Renal cortical epithelial cell (primary cell): ENCODE measurements at places on chromosomes 12 and 14.

DNA sequence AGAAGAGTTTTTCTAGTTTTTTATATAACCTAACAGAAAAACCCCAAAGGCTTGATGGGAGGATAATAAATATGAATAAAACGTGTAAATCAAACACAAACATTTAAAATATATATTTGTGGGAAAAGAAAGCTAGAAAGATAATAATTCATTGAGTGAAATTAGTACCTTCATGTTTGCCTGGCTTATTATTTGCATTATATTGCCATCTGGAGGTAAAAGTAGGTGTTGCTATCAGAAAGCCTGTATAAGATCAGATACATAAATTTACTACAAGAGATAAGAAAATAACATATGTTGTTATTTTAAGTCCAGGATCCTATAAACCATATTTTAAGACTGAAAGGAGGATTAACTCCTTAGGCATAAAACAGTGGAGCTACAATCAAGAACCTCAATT lies 77.7 kb downstream of the NTS start:
- peak; percentile 33 for DNase-seq

DNA sequence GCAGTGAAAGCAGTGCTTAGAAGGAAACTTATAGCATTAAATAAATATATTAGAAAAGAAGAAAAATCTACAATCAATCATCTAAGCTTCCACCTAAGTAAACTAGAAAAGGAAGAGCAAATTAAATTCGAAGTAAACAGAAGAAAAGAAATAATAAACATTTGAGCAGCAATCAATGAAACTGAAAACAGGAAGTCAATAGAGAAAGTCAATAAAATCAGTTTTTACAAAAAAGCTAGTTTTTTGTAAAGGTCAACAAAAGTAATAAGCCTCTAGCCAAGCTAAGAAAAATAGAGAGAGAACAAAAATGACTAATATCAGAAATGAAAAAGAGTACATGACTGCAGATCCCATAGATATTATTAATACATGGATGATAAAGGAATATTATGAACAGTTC lies 34.2 kb upstream of the KTN1 start:
- DNase-seq, result no peak

DNA sequence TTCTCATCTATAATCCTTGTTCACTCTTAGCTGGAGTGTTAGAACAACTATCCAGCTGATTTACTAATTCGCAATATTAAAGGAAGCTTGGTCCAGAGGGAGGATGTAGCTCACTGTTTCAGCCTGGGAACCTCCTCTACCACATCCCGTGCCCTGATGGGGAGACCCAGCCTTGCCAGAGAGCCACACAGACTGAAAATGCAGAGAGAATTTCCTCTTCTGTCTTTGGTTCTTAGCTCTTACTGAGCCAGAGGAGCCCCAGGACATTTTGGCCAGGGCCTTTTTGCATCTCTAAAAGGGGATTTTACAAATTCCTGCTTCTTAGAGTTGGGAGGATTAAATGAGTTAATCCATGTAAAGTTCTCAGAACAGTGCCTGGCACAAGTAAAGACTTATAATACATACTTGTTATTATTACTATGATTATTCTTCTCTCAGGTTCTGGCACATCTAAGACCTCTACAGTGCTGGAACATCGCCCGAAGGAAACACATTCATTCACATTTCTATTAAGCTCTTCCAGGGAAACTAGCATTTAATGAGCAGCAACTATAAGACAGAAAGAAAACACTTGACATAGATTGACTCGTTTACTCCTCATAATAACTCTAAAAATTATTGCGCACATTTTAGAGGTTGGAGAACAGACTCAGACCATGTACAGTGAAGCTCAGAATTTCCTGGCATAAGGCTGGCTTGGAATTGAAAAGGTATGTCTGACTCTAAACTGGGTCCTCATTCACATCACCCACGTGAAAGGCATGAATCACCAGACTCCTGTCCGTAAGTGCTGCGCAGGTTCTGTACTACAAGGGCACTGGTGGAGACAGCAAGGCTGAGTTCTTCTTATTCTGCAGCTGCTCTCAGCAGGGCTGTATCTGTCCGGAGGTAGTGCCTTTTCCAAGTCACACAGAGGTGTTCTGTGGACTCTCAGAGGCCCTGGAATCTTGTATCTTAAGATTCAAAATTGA lies 27.8 kb upstream of the AEBP2 start:
- DNase-seq, result no peak

- no peak for DNase-seq
Measured at GRCh38 chr12:124111006-124111405, 138.0 kb downstream of the ZNF664 start.

- DNase-seq, result no peak
Measured at GRCh38 chr12:123958876-123959275, 13.8 kb downstream of the CCDC92 start.

DNA sequence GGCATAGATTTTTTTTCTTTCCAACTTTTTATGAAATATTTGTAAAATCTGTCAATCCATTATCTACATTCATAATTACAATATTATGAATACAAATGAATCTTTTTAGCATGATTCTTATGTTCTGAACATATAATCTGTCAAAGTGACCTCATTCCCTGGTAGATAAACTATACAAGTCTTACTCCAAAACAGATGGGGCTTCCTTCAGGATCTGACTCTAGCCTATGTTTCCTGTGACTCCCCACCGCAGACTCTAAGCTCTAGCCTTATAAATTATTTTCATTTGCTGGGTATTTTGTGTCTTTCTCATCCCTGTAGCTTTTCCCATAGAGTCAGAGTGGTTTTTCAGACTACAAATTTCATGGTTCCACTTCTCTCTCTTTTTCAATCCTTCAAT lies 202.1 kb upstream of the KITLG start:
- no peak for DNase-seq

DNA sequence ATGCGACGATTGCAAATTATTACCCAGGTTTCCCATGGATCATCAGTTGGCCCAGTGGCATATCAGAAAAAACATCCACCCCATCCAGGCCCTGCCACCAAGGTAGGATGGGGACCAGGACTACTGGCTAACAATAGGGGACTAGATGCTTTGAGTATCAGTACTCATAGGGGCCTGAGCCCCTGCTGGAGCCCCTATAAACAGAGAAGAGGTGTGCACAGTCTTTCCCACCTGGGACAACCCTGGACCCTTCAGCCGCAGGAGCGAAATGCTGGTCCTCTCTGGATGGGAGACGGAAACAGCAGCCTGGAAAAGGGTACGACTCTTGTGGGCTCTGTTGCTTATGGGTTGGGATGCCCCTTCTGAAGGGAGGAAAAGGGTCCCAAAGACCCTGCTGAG lies 5.7 kb downstream of the DHH start:
- no peak for DNase-seq

DNA sequence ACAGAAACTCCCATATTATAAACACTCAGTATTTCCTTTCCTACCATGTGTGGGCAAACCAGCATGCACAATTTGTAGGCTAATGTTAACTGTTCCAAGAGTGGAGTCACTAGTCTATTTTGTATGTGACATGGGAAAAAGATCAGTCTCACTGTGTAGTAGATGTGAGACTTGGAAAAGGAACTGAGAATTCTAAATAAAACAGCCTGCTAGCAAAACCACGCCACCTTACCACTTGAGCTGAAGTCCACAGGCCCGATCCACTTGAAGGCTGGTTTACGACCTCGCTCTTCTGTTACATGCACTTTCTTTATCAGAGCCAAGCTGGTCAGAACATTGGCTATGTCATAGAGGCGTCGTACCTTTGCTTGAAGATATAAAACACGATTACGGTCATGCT lies 22.5 kb downstream of the E2F7 start:
- DNase-seq, result no peak

- no peak for DNase-seq
Measured at GRCh38 chr12:19138956-19139355, 9.4 kb downstream of the PLEKHA5 start.

DNA sequence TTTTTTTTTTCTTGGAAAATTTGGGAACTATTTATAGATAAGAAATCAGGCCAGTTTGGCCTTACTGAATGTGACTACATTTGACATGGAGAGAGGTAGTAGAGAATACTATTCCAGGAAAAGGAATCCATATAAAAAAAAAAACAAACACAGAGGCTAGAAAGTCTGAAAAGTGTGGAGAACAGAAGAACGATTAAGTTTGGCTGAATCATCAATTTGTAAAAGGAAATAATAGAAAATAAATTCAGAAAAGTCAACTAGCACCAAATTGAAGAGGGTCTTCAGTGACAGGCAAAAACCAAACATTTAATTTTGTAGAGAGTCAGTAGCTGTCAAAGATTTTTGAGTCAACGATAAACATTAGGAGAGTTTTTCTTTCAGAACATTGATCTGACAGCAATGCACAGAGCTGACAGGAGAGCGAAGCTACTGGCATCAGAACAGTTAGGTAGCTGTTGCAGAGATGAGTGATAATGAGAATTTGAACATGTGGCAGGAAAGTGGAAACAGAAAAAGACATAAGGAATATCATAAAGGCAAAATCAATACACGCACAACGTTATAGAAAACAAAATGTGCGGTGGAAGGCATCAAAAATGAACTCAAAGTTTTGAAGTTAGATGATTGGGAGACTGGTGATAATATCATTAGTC lies 241.2 kb downstream of the SOX5 start:
- DNase-seq, result no peak

DNA sequence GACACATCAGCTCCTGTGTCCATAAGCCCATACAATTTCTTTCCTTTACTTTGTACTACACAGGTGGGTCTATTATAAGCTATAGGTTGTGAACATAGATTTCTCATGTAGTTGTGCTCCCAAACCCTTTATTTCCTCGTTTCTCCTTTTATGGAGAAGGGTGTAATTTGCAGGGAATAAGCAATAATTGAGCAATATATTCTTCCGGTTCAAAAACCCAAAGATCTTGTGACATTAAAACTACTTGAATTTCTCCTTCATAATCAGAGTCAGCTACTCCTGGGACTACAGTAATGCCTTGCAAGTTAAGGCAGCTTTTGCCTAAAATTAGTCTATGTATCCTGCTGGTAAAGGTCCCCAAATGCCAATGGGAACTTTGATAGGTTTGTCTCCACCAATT lies 19.1 kb upstream of the MAPKAPK5 start:
- no peak for DNase-seq

DNA sequence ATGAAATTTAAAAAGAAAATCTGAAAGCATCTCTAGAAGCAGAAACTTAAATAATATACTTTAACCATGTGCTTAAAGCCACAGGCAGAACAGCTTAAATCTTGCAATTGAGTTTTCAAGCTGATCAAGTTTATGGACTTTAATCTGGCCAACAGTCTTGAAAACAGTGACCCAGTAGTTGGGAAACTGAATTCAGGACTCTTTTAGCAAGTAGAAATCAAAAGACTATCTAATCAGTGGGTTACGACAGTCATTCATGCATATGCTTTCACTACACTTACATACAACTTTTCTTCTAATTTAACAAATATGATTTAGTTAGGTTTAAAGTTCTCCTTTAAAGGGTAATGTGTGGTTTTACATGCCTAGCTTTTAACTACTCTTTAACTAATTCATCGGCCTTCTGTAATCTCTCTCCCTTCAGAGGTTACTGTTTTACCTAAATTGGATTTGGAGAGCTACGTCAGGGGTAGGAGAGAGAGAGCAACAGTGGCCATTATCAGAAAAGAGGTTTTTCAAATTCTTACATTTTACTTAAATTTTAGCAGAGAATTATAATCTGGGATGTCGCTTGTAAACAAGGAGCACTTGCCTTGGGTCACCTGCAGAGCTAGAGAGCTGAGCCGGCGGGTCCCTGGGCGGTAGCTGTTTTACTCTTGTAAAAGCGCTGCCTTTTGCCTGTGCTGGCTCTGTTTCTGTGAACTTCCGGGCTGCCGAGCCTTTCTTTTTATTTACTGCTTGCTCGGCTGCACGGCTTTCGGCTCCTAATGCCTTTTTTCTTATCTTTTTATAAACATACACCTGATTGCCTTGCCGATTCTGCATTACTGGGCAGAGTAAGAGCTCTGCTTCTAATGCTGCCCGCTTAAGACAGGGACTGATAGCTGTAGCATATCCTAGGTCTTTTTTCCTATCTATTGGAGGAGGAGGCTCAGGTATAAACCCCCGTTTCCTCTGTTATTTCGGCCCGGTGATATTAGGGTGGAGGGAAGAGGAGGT lies 17.4 kb upstream of the LYZ start:
- DNase-seq, result peak; percentile 35

DNA sequence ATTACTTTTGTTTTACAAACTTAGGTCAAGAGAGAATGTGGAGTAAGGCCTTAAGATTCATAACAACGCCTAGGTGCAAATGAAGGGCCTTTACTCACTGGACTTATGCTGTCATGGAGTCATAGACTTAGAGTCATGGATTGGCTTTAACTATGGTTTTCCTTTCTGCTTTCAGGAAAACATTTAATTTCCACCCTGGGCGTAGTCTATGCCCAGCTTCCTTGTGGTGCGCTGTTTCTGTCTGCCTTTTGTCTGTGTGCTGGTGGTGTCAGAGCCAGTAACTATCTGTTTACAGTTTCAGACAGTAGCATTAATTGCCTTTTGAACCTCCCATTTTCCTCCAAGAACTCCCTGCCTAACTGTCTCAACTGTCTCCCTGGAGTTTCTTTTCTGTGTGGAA lies 31.8 kb upstream of the COX6A1 start:
- DNase-seq, result no peak

DNA sequence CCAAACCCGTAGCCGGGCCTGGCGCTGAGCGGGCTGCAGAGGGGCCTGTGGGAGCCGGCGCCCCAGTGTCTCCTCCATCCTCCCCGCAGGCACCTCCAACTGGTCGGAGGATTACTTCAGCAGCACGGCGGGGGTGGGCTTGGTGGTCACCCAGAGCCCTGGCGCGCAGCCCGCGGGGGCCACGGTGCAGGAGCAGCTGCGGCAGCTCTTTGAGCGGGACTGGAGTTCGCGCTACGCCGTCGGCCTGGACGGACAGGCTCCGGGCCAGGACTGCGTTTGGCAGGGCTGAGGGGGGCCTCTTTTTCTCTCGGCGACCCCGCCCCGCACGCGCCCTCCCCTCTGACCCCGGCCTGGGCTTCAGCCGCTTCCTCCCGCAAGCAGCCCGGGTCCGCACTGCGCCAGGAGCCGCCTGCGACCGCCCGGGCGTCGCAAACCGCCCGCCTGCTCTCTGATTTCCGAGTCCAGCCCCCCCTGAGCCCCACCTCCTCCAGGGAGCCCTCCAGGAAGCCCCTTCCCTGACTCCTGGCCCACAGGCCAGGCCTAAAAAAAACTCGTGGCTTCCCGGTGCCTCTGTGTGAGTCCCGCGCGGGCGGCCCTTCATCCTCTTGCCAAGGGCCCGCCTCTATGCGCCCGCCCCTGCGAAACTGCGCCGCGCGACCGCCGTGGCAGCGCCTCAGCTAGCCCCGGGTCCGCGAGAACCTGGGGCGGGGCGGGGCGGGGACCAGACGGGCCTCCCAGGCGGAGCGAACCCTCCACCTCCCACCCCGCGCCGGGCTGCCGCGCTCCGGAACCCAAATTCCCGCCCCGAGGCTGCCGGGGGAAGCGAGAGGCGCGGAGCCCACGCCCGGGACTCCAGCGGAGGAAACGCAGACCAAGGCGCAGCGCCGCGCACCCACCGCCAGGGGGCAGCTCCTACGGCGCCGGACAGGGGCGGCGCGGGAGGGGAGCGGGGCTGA lies 8.3 kb downstream of the PLD4 start:
- peak; percentile 9 for DNase-seq
